ENCODE measurements at places on chromosomes 16 and 17. TPM values are rescaled to one million over a fixed set of nuclear protein-coding genes. Genes with fewer than 3 reads are reported as not detected.

The FOXC2 gene
- 2.2 TPM for total RNA-seq

The HLF gene
- 0.15 TPM for total RNA-seq

The PPL gene
- total RNA-seq = 2.4 TPM

The CMTM2 gene
- total RNA-seq = not detected

The CACNA1G gene
- 4.6 TPM for total RNA-seq

The ADAD2 gene
- total RNA-seq = not detected

The GFAP gene
- total RNA-seq = 1.0 TPM
